ENCODE measurements at places on chromosomes 4 and X. TPM values are rescaled to one million over a fixed set of nuclear protein-coding genes. Genes with fewer than 3 reads are reported as not detected.

The L1CAM gene
- total RNA-seq = 1.4 TPM

The MBTPS2 gene
- 14.4 TPM for total RNA-seq

The MUC7 gene
- not detected for total RNA-seq

The UTP14A gene
- 20.0 TPM for total RNA-seq

- H3K27me3 ChIP-seq = peaks cover 81% of the 10 kb centered on the region
- peak overlapping the region; percentile 6 for H3K4me3 ChIP-seq
- H3K4me1 ChIP-seq = peaks cover 15% of the 10 kb centered on the region
- DNase-seq = no peak
Observed at GRCh38 chr4:108170631-108171338, 2.1 kb upstream of the LEF1 start.

DNA sequence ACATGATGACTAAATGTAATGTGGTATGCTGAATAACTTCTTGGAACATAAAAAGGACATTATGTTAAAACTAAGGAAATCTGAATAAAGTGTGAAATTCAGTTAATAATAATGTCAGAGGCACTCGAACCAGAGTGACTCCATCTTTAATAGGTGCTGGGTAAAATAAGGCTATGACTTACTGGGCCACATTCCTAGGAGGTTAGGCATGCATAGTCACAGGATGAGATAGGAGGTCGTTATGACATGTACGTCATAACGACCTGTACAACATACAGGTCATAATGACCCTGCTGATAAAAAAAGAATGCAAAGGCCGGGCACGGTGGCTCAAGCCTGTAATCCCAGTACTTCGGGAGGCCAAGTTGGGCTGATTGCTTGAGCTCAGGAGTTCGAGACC is 28.9 kb upstream of the OPHN1 start:
- DNase-seq = no peak
- H3K4me3 ChIP-seq = no peak overlapping the region
- no peaks in the 10 kb centered on the region for H3K4me1 ChIP-seq
- H3K36me3 ChIP-seq = no peaks in the 10 kb centered on the region
- no peaks in the 10 kb centered on the region for H3K27me3 ChIP-seq
- no peak overlapping the region for H3K27ac ChIP-seq

DNA sequence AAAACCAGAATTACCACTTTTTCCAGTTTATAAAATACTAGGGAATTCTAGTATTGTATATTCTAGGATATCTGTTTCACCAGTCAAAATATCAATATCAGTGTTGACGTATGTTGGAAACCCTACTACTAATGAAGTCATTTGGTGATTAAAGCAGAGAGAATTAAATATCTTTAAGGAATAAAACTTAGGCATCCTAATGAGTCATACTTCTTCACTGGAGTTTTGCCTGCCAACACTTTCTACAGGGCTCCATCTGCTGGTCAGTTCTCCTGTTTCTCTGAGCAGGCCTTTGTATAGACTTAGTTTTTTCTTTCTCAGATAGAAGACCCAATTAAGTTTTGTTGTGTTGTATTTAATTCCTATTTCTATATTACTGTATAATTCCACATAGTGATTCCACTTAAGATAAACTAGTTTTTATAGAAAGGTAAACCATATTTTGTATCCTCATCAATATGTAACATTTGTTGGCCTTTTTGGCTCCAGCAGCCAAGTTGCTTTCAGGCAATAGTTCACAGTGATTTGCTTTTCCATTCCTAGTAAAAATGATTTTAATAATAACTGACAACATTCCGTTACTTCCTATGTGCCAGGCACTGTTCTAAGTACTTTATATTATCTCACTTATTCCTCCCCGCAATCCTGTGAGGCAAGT is 3.5 kb downstream of the AP1AR start:
- H3K27ac ChIP-seq = no peak overlapping the region
- H3K27me3 ChIP-seq = no peaks in the 10 kb centered on the region
- H3K36me3 ChIP-seq = no peaks in the 10 kb centered on the region
- DNase-seq = peak; percentile 16
- no peak overlapping the region for H3K4me3 ChIP-seq

DNA sequence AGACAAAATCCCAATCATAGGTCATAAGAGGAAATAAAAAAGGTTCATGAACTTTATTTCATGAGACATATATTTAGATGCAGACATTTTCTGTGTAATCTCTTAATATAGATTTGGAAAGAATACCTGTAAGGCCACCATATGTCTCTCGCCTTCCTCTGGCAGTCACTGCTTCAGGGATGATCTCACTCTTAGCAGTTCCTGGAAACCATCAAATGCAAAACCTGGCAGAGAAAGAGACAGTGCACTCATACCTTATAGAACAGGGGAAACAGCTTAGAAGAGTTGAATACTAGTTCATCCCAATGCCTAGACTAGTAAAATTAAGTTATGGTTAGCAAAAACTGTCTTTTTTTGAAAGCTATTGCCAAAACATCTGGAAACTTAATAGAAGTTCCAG is 243.3 kb downstream of the GASK1B start:
- no peaks in the 10 kb centered on the region for H3K36me3 ChIP-seq
- peaks cover 1% of the 10 kb centered on the region for H3K4me1 ChIP-seq
- no peak overlapping the region for H3K4me3 ChIP-seq
- no peak for DNase-seq
- no peak overlapping the region for H3K27ac ChIP-seq
